ENCODE measurements at places on chromosomes 5 and 9.

- no peak for DNase-seq
Observed at GRCh38 chr5:100889165-100889743, 13.8 kb downstream of the ST8SIA4 start.

- peak; percentile 88 for DNase-seq
Observed at GRCh38 chr5:124736082-124736804, 10.2 kb downstream of the ZNF608 start.

- DNase-seq: peak; percentile 17
Observed at GRCh38 chr5:68141494-68141893, 74.1 kb upstream of the PIK3R1 start.

- no peak for DNase-seq
Observed at GRCh38 chr9:113350107-113350661, 843 bp downstream of the BSPRY start.

DNA sequence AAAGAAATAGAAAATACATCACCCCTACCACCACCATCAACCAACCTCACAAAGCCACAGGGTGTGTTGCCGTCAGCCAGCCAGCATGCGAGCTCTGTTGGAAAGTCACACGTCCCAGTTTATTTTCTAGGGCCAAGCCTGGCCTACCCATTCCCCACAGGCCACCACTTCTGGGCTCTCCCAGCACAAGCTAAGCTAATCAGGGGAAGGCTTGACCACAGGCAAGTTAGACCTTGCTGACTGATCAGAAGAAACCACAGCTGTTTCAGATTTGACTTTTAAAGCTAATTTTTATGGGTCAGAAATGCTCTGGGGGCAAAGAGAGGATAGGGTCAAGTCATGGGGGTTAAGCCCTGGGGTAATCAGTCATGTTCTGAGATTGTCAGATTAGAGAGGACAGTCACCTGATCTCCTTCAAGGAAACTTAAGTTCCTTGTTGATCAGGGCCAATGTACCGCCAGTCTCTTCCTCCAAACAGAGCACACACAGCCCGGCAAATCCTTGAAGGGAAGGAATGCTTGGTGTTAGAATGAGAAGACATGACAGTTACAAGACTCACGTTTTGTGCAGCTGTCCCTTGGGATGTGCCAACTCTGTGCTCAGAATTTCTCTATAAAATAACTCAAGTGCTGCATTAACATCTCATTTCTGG is 7.6 kb downstream of the SHB start:
- DNase-seq: no peak

- no peak for DNase-seq
Observed at GRCh38 chr9:69443178-69443577, 118.2 kb downstream of the ENTREP1 start.

- DNase-seq: peak; percentile 58
Observed at GRCh38 chr9:97307091-97307490, 368 bp upstream of the CCDC180 start.

- DNase-seq: peak; percentile 82
Observed at GRCh38 chr5:151660616-151661495, 25.9 kb downstream of the SPARC start.

DNA sequence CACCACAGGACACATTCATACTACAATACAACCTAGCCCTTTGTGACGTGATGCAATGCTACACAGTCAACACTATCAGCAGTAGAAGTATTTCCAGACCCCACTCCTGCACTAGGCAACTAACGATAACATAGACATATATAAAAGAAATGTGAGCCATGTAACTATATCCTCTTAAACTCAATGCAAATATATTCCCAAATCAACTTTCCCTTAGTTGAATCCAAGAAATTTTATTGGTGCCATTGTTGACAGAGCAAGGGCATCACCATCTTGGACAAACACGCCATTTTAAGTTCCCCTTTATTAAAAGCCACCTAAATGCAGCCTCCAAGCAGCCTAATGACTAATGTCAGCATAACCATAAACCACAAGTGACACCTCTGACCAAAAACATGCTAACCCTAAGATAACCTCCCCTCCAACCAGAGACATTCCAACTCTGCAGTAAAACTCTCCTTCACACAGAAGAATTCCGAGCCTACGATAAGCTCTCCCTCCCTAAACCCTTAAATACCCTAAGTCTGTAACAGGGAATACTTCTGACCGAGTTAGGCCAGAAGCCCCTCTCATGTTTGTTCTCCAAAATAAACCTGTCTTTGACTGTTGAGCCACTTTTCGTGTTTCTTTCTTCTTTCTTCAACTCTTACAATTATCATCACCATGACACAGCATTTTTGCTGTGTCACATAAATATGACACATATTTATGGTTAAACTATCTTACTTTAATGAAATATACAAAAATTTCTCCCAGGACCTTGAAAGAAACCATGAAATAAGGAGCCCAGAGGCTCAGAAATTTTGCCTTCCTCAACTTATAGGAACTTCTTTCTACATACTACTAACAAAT is 1497.8 kb downstream of the EFNA5 start:
- DNase-seq: no peak

DNA sequence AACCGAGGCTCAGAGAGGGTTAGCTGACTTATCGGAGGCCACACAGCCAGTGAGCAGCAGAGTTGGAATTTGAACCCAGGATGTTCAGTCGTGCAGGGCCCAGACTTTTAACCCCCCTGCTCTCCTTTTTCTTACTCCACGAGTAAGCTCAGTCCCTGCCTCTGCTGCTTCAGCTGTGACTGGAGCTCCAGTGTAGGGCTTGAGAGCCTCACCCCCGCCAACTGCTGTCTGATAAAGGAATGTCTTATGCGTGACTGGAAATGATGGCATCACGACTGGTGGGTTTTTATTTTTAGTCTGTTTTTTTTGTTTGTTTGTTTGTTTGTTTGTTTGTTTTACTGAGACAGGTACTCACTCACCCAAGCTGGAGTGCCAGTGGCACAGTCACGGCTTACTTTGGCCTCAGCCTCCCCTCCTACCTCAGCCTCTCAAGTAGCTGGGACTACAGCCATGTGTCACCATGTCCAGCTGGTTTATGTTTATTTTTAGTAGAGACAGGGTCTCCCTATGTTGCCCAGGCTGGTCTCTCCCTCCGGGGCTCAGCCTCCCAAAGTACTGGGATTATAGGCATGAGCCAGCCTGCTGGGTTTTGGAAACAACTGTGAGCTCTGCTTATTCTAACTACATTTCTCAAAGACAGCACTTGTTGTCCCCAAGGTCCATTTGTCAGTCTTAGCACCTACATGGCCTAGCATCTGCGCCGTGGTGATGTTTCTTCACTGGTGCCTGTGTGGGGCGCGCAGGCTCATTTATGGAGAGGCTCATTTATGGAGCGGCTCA is 52.5 kb upstream of the NCS1 start:
- DNase-seq: peak; percentile 17

- DNase-seq: peak; percentile 85
Observed at GRCh38 chr5:40428126-40428525, 251.6 kb upstream of the PTGER4 start.

- peak; percentile 56 for DNase-seq
Observed at GRCh38 chr9:21657966-21658667, 144.3 kb upstream of the MTAP start.

DNA sequence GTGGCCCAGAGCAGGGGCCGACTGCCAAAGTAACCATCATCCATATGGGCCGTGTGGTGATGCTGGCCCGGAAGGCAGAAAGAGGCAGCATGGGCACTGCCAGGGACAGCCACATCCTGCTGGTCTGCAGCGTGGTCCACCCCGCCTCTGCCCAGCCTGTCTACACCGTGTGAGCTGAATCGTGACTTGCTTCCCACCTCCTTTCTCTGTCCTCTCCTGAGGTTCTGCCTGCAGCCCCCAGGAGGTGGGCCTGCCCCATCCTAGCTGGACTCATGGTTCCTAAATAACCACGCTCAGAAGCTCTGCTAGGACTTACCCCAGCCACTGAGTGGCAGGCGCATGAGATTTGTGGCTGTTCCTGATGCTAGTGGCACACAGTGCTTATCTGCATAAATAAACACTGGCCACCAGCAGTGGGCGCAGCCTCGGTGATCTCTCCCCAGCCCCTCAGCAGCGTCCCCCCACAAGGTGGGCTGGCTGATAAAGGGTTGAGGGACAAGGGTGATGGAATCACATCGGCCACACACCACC is 22.6 kb upstream of the SUSD3 start:
- no peak for DNase-seq

DNA sequence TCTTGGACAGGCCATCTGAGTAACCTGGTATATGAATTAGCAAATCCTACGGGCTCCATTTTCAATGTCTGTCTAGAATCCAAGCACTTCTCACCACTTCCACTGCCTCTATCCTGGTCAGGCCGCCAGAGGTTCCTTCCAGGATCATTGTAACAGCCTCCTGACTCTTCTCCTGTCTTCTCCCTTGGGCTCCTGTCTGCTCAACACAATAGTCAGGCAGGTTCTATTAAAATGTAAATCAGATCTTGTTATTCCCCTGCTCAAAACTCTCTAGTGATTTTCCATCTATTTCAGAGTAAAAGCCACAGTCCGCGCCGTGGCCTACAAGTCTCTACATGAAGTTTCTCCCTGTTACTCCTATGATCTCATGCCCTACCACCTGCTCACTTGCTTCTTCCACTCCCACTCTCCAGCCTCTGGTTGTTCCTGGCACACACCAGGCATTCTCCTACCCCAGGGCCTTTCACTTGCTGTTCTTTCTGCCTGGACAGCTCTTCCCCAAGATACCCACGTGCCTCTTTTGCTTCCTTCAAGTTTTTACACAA is 21.7 kb downstream of the ZNF366 start:
- no peak for DNase-seq

- DNase-seq: no peak
Observed at GRCh38 chr5:123438244-123438643, 15.0 kb upstream of the CEP120 start.

DNA sequence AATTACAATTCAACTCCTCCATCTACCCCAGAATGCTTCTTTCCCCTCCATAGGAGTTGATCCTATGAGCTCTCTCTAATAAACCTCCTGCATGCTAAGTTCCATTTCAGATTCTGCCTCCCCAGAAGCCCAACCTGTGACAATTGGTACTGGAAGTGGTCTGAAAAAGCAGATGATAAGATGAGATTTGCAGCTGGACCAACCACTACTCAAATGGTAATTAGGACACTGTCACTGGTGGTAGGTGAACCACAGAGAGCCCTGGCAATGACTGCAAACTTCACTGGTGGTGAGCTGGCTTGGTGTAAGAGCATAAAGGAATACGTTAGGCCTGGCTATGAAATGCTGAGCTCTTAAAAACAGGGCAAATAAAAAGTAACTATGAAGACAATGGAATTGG is 112.6 kb downstream of the ESM1 start:
- DNase-seq: no peak
